Activated gamma-delta T cell treated with Interleukin-2 at 50 U/mL for 16 hours (primary cell): ENCODE measurements at places on chromosomes 13 and 19.

GRCh38 chr13:32150794-32151193 lies 119.2 kb downstream of the FRY start:
- no peak for DNase-seq

GRCh38 chr13:65748227-65748626 lies 1481.9 kb downstream of the PCDH9 start:
- no peak for DNase-seq

- DNase-seq: no peak
These were observed 146.7 kb upstream of the KLF12 start for GRCh38 chr13:74280795-74281490.

GRCh38 chr19:13315495-13315894 lies 165.3 kb downstream of the IER2 start:
- DNase-seq: no peak

DNA sequence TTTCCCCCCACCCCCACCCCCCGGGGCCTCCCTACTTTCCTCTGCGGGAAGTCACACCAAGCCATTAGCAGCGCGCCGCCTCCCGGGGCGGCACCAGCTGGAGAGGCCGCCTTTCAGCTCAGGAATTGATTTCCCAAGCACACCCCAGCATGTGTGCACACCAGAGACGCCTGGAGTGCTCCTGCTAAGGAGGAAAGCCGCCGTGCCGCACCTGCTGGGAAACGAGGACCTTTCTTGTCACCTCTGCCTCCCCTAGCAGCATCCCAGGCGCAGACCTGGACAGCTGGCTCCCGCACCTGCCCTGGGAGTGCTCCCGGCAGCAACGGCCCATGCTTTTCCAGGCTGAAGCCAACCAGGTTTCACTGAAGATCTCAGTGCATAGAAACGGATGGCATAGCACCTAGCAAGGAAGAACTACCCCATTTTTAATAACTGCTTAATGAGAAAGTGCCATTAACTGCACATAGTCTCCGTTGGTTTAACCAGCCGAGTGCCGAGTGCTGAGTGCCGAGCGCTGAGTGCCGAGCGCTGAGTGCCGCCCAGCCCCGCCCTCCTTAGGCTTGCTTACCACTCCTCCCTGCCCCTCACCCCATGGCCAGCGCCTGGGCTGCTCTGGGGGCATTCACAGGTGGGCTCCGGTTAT lies 165.0 kb downstream of the USP12 start:
- DNase-seq: no peak

GRCh38 chr19:756236-756635 lies 5.3 kb downstream of the MISP start:
- DNase-seq: no peak

DNA sequence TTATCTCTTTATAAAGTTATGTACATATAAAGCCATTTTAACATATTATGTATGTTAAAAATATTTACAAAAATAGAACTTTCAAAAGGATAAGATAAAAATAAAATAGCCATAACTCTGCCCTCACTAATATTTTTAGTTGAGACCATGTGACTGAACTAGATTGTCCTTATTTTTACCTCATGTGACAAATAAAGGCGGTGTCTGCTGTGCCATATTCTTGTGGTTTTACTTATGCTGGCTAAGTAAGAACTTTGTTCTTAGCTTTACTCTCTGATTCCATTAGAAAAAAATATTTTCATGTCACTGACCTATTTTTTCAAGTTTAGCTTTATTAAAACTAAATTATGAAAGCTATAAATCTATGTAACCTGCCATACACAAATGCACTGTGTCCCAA lies 135.6 kb upstream of the TSC22D1 start:
- DNase-seq: no peak

DNA sequence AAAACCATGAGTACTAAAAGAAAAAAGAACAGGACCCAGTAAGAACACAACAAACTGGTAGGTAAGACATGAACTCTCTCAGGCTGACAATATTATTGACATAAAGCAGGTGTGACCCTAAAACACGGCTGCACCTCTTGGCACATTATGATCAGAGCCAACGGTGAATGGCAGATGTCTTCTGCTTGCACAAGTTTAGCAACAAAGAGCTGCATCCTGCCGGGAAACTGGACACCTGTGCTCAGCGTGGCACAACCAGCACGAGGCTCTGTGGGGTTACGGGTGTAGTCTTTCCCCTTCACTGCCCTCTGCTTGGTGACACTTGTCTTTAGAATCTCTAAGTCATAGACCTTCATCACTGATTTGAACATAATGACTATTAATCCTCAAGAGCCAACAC lies 97.9 kb downstream of the DOCK9 start:
- DNase-seq: no peak

- peak; percentile 83 for DNase-seq
These were observed 10.4 kb upstream of the RASA3 start for GRCh38 chr13:114142640-114143490.

GRCh38 chr19:52227196-52227940 lies 37.5 kb downstream of the PPP2R1A start:
- DNase-seq: no peak

DNA sequence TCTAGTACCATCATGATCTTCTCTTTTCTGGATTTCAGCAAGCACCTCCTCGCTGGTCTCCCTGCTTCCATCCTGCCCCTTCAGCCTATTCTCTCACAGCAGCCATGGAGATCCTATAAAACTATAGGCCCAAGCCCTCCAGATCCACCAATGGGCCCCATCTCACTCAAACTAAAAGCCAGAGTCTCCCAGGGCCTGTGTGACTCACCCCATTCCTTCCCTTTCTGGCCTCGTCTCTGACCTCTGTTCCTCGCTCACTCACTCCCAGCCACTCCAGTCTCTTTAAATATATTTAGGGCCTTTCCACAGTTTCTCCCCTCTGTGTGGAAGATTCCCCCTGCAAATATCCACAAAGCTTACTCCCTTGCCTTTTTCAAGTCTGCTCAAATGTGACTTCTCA lies 89.7 kb downstream of the HSPH1 start:
- DNase-seq: no peak

- no peak for DNase-seq
These were observed 550 bp upstream of the DLL3 start for GRCh38 chr19:39497996-39498797.

DNA sequence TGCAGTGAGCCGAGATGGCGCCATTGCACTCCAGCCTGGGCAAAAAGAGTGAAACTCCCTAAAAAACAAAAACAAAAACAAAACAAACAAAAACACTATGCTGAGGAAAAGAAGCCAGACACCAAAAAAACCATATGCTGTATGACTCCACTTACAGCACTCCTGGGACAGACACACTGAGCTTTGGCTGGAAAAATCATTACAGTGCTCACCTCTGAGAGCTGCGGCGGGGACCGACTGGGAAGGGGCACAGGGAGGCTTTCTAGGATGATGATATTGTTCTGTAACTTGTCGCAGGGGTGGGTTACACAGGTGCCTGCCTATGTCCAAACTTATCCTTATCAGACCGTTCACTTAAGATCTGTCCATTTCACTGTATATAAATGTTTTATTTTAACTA lies 7.8 kb downstream of the PNMA8A start:
- no peak for DNase-seq

GRCh38 chr19:2033115-2033824 lies 17.8 kb upstream of the BTBD2 start:
- DNase-seq: no peak

GRCh38 chr13:51818781-51819511 lies 15.0 kb upstream of the DHRS12 start:
- DNase-seq: no peak

DNA sequence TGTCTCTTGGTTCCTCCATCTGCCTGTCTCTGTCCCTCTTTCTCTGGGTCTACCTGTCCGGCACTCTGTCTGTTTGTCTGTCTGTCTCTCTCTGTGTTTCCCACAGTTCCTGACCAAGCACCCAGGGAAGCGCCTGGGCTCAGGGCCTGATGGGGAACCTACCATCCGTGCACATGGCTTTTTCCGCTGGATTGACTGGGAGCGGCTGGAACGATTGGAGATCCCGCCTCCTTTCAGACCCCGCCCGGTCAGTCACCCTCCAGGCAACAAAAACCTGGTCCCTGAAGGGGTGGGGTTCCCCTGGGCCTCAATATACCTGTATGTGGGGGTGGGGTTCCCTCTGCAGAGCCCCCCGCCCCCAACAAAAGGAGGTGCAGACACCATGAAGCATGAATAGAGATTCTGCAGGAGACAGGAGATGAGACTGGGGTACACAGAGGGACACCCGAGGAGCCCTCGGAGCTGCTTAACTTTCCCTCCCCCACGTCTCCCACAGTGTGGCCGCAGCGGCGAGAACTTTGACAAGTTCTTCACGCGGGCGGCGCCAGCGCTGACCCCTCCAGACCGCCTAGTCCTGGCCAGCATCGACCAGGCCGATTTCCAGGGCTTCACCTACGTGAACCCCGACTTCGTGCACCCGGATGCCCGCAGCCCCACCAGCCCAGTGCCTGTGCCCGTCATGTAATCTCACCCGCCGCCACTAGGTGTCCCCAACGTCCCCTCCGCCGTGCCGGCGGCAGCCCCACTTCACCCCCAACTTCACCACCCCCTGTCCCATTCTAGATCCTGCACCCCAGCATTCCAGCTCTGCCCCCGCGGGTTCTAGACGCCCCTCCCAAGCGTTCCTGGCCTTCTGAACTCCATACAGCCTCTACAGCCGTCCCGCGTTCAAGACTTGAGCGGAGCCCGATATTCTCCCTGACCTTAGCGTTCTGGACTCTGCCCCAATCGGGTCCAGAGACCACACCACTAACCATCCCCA lies 2.6 kb upstream of the CACNG7 start:
- DNase-seq: peak; percentile 75

DNA sequence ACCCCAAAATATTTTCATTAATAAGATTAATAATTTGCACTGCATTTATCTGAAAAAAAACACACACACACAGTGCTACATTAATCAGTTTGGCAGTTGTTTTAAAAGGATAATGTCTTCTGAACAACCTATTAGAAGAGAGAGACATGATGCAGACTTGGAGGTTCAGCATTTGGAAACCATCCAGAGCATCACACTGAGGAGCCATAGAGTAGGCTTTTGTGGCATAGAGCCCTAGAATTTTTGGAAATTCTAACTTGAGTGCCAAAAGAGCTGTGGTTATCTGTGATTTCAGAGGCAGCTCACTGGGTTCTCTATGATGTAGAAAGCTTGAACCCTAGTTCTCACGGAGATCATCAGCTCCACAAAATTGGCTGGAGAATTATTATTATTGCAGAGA lies 90.2 kb downstream of the RFC3 start:
- no peak for DNase-seq

- DNase-seq: no peak
These were observed 63.4 kb downstream of the SLC7A1 start for GRCh38 chr13:29532116-29532515.

DNA sequence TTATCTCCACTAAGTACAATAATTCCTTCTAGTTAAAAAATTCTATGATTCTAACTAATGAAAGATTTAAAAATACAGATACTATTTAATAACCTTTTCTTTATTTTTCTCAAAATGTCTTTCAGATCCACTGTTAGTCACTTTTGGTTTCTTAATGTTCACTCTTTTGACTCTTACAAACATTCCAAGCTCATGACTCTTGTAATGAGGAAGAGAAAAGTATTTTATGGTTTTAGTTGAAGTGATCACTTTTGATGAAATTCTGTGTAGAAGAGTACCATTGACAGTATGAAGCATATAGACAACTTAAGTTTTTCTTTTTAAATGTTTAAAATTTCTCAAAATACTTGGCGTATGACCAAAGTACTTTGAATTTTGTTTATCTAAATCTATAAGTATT lies 27.8 kb downstream of the COG3 start:
- DNase-seq: no peak

- no peak for DNase-seq
These were observed 437.6 kb upstream of the KLF12 start for GRCh38 chr13:74571811-74572210.

GRCh38 chr19:33133438-33134031 lies 1.6 kb downstream of the WDR88 start:
- no peak for DNase-seq

- DNase-seq: no peak
These were observed 12.6 kb upstream of the URAD start for GRCh38 chr13:28001049-28001448.

GRCh38 chr19:10245189-10245939 lies 6.7 kb upstream of the MRPL4 start:
- DNase-seq: no peak

DNA sequence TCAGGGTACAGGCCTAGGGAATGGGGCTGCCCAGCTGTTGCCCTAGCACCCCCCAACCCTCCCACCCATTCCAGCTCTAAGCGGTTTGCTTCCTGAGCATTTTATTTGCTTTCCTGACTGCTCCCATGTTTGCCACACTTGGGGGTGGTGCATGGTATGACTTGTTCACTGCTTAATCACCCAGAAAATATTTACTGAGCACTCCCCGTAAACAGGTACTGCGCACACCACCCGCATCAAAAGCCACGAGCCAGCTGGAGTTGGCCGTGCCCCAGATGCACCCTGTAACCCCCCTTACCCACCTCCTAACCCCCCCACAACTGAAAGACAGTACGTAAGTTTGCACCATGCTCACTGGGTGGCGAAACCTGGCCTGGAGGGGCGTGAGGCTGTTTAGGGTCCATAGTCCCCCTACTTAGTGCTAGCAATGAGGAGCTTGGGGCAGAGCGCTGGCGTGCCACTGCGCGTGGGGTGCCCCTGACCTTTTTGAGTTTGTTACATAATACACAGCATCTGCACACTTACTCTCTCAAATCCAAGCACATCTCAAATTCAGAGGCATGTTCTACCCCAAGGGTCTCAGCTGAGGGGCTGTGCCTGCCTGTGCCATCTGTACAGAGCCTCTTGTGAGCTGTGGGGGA lies 29.8 kb downstream of the DPF1 start:
- DNase-seq: no peak

DNA sequence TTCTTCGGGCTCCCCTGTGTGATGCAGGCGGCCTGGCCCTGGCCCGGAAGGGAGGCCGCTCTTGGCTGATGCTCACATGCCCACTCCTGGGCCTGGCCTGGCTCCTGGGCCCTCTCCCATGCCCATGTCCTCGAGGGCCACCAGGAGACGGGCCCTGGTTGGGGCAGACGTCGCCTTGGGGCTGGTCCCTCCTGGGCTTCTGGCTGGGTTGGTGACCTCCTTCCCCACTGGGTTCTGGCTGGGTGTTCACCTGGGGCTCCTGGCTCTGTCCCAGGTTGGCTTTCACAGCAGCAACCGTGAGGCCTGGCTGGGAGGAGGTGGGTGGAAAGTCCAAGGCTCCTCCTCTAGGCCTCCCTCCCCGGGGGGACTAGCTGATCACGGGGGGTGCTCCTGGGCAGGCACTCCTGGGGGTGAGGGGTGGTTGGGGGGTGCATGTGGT lies 15.5 kb upstream of the SLC7A10 start:
- no peak for DNase-seq

GRCh38 chr13:27868641-27869435 lies 51.0 kb upstream of the PDX1 start:
- no peak for DNase-seq
